Natural killer cell (primary cell): ENCODE measurements at places on chromosomes 12 and 14. TPM values are rescaled to one million over a fixed set of nuclear protein-coding genes. Genes with fewer than 3 reads are reported as not detected.

Gene MAPK1IP1L
- total RNA-seq: 140 TPM

Gene GPRC5D
- 5.5 TPM for total RNA-seq

Gene C14orf132
- not detected for total RNA-seq

DNA sequence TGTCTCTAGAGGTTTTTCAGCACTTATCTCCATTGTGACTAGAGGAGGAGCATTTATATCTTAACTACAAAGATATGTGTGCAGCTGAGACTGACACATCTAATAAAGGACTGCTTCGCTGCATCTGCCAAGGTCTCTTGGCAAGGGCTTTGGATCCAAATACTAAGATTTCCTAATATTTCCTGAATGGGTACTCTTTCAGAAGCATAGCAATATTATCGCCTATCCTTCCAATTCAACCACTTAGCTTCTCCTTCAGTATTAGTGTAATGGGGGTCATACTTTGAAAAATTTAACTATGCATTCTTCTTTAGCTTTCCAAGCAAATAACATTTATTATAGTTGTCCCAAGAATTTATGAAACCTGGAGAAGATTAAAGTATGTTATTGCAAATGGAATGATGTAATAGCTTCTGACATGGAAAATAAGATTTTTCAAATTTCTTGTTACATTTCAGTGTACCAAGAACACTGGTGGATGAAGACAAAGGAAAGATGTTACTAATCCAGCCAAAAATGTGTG lies 243.0 kb upstream of the PDE3A start:
- H3K36me3 ChIP-seq: no peaks in the 10 kb centered on the region
- no peaks in the 10 kb centered on the region for H3K4me1 ChIP-seq
- no peak overlapping the region for H3K27ac ChIP-seq
- no peaks in the 10 kb centered on the region for H3K27me3 ChIP-seq
- no peak overlapping the region for H3K4me3 ChIP-seq

DNA sequence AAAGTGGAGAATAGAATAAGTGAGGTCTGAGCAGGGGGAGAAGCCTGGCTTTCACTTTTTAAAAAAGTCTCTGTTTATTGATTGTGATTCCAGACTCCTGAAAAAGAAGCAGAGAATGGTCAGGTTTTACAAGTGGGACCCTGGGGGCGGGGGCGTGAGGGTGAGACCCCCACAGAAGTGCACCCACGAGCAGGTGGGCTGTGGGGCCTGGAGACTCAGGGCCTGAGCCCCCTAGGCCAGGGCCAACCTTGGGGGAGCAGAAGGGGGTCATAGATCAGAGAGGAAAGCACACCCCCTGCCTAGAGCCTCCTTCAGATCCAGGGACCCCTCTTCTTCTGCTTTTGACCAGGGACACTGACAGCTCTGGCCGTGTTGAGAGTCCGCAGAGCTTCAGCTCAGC lies 180.3 kb downstream of the ADGRD1 start:
- no peaks in the 10 kb centered on the region for H3K36me3 ChIP-seq
- no peak for DNase-seq
- no peaks in the 10 kb centered on the region for H3K27me3 ChIP-seq

GRCh38 chr12:4701395-4702190 lies 18.6 kb upstream of the GALNT8 start:
- H3K27ac ChIP-seq: no peak overlapping the region
- no peak overlapping the region for H3K4me3 ChIP-seq
- no peak for DNase-seq
- no peaks in the 10 kb centered on the region for H3K4me1 ChIP-seq
- no peaks in the 10 kb centered on the region for H3K27me3 ChIP-seq

DNA sequence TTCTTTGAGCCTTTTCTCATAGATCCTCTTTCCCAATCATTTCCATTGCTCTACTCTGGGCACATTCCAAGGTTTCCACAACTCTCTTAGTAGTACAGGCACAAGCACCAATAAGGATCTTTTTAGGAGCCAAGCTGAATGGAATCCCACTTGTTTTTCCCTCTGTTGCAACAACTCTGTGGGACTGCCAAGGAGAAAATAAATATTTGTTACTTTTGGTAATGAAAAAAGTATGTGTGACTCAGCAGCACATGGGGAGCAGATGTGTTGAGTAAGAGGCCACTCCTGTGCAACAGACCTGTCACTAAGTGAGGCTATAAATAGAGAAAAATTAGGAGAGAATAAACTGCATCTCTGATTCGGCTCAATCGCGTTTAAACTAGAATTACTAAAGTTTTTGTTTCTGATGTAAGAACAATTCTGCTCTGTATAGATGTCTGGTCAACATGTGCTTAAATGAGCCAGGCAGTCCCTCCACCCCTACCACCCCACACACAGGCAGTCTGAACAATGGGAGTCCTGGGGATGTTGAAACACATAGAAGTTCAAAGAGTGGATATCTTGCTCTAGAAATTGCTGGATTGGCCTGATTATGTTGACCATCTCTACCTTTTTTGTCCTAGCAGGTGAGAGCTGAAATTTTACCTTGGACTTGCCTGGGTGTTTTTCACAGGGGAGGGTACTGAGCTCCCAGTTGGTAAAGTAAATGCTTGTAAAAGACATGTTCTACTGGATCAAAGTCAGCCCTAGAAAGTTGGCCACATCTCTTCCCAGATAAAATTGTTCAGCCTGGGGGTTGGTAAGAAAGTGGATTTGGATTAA lies 244.3 kb upstream of the NOVA1 start:
- no peak overlapping the region for H3K27ac ChIP-seq
- DNase-seq: no peak
- H3K4me3 ChIP-seq: no peak overlapping the region

- no peak for DNase-seq
- no peaks in the 10 kb centered on the region for H3K27me3 ChIP-seq
- no peak overlapping the region for H3K27ac ChIP-seq
- no peaks in the 10 kb centered on the region for H3K4me1 ChIP-seq
Observed at GRCh38 chr12:56661560-56661959, 15.8 kb upstream of the ATP5F1B start.

Gene FOXM1
- 3.6 TPM for total RNA-seq

Gene TAS2R42
- total RNA-seq: not detected

DNA sequence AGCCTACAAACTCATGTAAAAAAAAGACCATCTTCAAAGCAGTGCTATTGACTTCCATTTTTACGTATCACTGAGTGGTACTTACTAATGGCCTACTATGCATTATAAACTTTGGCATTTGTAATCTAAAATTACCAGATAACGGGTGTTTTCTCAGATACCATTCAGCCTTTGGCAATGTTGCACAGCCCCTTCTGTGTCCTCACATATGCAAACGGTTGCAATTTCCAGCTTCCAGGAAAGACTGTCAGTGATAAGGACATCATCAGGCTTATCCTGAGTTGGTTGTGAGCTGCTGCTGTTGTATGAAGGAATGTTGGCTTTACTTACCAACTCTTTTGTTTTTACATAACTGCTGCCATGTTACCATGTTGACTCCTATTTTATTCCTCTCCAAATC lies 1.6 kb upstream of the SLC6A13 start:
- H3K4me3 ChIP-seq: no peak overlapping the region
- DNase-seq: no peak
- H3K27me3 ChIP-seq: peaks cover 5% of the 10 kb centered on the region
- no peak overlapping the region for H3K27ac ChIP-seq
- no peaks in the 10 kb centered on the region for H3K4me1 ChIP-seq

DNA sequence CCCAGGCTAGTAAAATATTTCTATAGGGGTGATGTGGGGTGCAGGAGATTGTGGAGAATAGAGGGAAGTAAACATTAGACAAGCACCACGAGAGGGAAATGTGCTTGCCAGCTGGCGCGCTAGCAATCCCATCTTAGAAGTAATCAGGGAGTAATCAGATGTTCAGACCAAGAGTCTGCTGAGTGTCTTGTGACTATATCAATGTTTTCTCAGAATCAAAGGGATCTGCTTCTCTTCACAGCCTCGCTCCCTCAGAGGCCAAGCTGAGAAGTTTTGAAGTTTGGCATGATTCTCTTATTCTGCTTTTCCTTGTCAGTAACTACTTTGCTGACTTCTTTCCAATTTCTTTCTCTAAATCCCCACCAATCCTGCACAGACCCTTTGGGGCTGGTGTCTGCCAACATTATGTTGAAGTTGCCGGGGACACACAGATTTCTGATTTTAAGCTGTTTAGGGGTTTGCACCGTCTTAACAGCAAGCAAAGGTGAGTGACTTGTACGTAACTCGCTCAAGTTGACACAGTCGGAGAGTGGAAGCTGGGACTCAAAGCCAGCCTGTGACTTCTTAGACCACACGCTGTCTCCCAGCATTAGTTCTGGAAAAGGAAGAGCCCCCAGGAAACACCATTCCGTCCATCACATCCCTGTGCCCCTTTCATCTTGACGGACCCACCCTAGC lies 22.0 kb upstream of the TSPAN9 start:
- no peaks in the 10 kb centered on the region for H3K36me3 ChIP-seq
- no peak overlapping the region for H3K4me3 ChIP-seq
- no peaks in the 10 kb centered on the region for H3K27me3 ChIP-seq
- DNase-seq: no peak

DNA sequence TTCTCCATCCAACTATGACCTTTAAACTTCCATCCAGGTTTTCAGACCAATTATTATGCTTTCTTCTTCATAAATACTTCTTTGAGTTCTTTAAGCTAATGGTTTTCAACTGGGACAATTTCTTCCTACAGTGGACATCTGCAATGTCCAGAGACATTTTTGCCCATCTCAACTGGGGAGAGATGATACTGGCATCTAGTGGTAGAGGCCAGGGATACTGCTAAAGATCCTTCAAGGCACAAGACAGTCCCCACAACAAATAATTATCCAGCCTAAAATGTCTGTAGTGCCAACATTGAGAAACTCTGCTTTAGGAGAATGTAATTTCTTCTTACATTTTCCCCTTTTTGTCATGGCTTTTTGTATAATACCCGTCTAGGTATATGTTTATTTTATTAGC lies 10.6 kb downstream of the TRHDE start:
- H3K27ac ChIP-seq: no peak overlapping the region
- H3K4me1 ChIP-seq: no peaks in the 10 kb centered on the region
- DNase-seq: no peak
- no peaks in the 10 kb centered on the region for H3K27me3 ChIP-seq
- H3K4me3 ChIP-seq: no peak overlapping the region

GRCh38 chr14:75626863-75627262 lies 33.8 kb downstream of the ERG28 start:
- no peaks in the 10 kb centered on the region for H3K4me1 ChIP-seq
- no peak for DNase-seq
- no peaks in the 10 kb centered on the region for H3K27me3 ChIP-seq
- no peaks in the 10 kb centered on the region for H3K36me3 ChIP-seq

DNA sequence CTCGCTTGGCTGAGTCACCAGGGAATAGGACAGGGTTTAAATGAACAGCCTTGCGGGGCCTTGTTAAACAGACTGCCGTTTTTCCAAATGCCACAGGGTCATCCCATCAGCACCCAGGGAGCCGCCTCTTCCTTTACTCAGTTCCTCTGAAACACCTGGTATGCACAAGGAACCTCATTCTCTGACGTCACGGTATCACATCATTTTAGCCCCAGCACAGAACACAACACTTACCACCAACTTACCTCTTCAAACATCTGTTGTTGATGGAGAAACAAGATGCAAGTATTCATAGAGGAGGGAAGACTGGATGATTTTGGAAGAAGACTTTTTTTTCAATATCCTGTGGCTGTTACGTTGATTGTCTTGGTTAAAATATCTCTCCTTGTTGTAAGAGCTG lies 535.3 kb upstream of the TMEM132C start:
- H3K27ac ChIP-seq: no peak overlapping the region
- no peak overlapping the region for H3K4me3 ChIP-seq
- H3K27me3 ChIP-seq: no peaks in the 10 kb centered on the region
- DNase-seq: no peak
- H3K36me3 ChIP-seq: no peaks in the 10 kb centered on the region

DNA sequence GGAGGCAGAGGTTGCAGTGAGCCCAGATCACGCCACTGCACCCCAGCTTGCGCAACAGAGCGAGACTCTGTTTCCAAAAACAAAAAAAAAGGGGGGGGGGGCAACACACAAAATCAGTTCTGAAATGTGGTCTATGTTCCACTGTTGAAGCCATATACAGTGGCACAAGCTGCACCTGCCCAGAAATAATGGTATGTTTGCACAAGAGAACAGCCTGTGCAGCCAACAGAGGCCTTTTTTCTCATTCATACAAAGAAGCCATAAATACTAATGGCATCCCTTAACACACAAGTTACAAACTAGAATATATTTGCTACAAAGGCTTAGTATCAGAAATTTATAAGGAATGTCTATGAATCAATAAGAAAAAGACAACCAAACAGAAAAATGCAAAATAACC lies 37.1 kb downstream of the ITPR2 start:
- H3K27ac ChIP-seq: no peak overlapping the region
- no peaks in the 10 kb centered on the region for H3K27me3 ChIP-seq
- H3K36me3 ChIP-seq: no peaks in the 10 kb centered on the region

DNA sequence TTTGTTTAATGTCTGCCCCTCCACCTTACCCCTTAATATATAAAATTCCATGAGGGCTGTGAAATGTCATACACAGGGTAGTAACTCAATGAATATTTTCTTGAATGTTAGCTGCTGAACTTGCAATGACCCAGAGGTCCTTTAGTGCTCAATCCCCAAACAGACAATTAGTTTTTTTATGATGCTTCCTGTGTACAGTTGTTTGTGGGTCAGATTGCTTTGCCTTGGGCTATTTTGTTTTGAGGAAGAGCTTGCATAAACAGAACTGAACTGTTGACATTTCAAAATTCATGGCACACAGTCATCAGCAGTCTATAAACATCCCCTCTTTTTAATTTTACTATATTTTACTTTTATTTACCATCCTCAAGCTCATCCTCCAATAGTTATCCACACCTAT lies 820.5 kb upstream of the SEL1L start:
- no peaks in the 10 kb centered on the region for H3K36me3 ChIP-seq
- no peaks in the 10 kb centered on the region for H3K27me3 ChIP-seq
- H3K27ac ChIP-seq: no peak overlapping the region
- H3K4me3 ChIP-seq: no peak overlapping the region
- no peak for DNase-seq

DNA sequence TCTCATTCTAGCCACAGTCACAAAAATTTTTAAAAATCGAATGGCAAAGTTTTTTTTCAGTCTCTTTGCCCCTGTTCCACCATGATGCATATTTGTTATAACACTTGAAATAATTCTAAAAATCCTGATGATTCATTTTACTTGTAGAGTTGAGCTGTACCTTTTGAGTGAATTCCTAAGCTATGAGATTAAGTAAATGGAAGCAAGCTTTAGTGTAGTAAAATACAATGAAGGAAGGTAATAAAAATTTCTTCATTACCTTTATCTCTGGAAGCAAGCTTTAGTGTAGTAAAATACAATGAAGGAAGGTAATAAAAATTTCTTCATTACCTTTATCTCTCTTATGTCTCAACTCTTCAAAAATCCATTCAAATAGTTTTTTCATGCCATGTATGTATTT lies 46.1 kb downstream of the TMTC3 start:
- no peak overlapping the region for H3K27ac ChIP-seq
- no peaks in the 10 kb centered on the region for H3K27me3 ChIP-seq
- peaks cover 13% of the 10 kb centered on the region for H3K36me3 ChIP-seq
- H3K4me1 ChIP-seq: no peaks in the 10 kb centered on the region

Gene LRRC43
- 5.0 TPM for total RNA-seq
